Vagina (tissue), 2 donors: ENCODE measurements at places on chromosomes 16 and 17. TPM values are rescaled to one million over a fixed set of nuclear protein-coding genes. Genes with fewer than 3 reads are reported as not detected.

Gene TSPOAP1
- 7.1 TPM for total RNA-seq

- no peak overlapping the region for H3K27ac ChIP-seq
- H3K36me3 ChIP-seq: no peaks in the 10 kb centered on the region
- H3K27me3 ChIP-seq: no peaks in the 10 kb centered on the region
- H3K4me3 ChIP-seq: no peak overlapping the region
- H3K4me1 ChIP-seq: peaks cover 8% of the 10 kb centered on the region
Measured at GRCh38 chr17:63349478-63350000, 96.6 kb downstream of the CYB561 start.

- H3K4me3 ChIP-seq: no peak overlapping the region
- no peaks in the 10 kb centered on the region for H3K27me3 ChIP-seq
- no peaks in the 10 kb centered on the region for H3K36me3 ChIP-seq
- DNase-seq: no peak
Measured at GRCh38 chr17:81241648-81242420, 2.7 kb downstream of the NDUFAF8 start.

DNA sequence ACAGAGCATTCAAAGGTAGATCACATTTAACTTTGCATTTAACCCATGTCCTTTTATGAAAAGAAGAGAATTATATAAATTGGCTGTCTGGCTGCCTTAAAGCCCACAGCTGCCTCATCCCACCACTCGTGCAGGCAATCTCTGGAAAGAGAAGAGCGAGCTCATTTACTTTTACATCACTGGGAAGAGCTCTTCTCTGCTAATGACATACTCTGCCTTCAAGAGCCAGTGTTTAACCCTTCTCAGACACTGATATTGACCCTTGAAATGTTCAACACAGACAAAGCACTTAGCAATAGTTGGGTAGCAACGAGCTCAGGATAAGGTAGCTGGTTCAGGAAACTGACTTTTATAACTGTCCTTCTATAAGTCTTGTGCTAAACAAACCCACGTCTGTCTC is 6.8 kb downstream of the KRT38 start:
- no peak overlapping the region for H3K27ac ChIP-seq
- H3K36me3 ChIP-seq: no peaks in the 10 kb centered on the region
- no peak for DNase-seq
- no peak overlapping the region for H3K4me3 ChIP-seq

DNA sequence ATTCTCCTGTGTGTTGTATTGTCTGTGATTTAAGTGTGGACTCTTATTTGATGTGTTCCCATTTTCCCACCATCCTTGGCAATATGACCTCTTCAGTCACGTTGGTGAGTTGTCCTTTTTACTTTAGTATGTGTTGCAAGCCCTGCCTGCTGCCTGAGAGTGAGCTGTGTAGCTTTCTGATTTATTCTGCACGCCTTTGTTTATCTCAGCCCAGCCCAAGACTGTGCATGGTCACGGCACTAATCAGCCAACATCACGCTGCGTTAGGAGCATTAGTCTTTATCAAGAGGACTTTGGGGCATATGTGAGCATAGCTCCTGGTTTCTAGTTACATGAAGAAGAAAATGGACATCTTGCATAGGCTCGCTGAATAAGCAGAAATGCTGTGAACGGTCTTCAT is 6.0 kb downstream of the TOM1L1 start:
- H3K4me3 ChIP-seq: no peak overlapping the region
- no peak overlapping the region for H3K27ac ChIP-seq
- peaks cover 8% of the 10 kb centered on the region for H3K4me1 ChIP-seq
- H3K36me3 ChIP-seq: no peaks in the 10 kb centered on the region
